ENCODE measurements at places on chromosomes 2 and 18. TPM values are rescaled to one million over a fixed set of nuclear protein-coding genes. Genes with fewer than 3 reads are reported as not detected.

GRCh38 chr2:28348921-28349320 is 43.7 kb upstream of the FOSL2 start:
- DNase-seq, result no peak

DNA sequence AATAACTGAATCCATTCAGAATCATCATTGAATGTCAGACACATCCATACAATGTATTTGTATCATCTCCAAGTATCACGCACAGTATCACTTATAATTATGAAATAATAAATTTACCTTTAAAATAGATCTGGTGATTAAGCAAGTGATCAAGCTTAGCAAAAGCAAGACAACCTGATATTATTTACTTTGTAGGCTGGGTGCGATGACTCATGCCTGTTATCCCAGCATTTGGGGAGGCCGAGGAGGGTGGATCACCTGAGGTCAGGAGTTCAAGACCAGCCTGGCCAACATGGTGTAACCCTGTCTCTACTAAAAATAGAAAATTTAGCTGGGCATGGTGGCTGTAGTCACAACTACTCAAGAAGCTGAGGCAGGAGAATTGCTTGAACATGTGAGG is 421.0 kb upstream of the NETO1 start:
- DNase-seq, result no peak

DNA sequence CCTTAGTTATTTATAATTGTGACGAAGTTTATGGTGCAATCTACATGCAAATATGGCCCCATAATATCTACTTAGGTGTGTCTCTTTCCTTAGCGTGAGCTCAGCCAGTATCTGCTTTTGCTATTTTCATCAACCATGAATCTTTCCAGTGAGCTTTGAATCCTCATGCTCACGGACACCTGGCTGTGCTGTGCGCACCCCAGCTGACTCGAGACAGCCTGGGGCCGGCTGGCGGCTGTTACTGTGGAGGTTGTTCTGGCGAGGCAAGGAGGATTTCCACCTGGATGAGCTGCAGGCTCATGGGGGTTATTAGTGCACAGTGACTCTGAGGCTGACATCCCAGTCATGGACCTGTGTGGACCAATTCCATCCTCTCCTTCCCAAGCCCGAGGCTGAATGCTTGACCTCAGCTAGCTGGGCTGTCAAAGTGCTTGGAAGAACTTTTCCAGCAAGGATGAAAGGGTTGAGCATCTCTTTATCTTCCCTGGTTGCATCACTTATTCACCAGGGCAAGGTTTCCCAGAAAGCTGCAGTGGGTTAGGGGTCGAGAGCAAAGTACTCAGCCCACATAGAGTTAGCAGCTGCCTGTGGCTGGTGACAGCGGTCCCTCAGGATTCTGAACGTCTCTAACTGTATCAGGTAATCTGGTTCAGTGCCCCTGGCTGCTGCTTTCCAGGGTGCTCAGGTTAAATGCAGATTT is 141.7 kb downstream of the ARL4C start:
- DNase-seq, result no peak

DNAJC5G gene
- polyA plus RNA-seq, result 0.18 TPM

PXDN gene
- polyA plus RNA-seq, result 193 TPM
